Mesenteric fat pad (tissue), 1 donor: ENCODE measurements at places on chromosomes 7 and 10.

- DNase-seq = peak; percentile 89
Measured at GRCh38 chr7:18087026-18087686, 59.5 kb upstream of the PRPS1L1 start.

DNA sequence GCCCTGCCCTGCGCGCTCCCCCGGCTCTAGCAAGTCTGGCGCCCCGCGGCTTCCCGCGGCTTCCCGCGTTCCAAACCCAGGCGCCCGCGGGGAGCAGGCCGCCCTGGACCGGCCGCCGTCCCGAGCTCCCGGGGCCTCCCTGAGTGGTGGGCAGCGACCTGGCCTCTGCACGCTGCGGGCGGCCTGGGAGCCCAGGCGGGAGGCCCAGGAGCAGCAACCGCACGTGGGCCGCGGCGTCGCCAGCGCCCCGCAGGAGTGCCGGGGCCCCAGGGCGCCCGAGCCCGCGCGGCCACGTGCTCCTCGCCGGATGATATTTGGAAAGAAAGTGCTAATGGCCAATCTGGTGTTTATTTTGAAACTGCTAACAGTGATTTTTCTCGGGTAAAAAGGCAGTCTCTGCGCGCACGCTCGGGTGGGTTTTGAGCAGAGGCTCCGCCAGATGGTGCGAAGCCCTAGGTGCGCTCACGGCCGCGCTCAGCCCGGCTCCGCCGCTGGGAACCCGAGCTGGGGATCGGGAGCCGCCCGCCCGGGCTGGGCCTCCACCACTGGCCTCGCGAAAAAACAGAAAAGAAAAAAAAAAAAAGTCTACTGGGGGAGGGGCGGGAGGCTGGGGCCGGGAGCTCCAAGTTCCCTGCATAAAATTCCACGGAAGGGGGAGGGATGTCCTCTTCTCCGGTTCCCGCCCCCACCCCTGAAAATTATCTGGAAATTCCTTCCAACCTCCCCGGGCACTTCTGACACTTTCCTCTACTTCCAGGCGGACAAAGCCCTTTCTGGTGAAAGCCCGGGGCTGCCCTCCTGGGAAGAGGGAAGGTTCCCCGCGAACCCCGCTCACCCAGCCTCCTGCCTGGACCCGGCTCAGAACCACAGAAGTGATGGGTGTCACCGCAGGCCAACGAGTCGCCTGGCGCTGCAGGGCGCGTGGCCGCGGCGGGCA, 4.3 kb downstream of the EBF3 start:
- no peak for DNase-seq

DNA sequence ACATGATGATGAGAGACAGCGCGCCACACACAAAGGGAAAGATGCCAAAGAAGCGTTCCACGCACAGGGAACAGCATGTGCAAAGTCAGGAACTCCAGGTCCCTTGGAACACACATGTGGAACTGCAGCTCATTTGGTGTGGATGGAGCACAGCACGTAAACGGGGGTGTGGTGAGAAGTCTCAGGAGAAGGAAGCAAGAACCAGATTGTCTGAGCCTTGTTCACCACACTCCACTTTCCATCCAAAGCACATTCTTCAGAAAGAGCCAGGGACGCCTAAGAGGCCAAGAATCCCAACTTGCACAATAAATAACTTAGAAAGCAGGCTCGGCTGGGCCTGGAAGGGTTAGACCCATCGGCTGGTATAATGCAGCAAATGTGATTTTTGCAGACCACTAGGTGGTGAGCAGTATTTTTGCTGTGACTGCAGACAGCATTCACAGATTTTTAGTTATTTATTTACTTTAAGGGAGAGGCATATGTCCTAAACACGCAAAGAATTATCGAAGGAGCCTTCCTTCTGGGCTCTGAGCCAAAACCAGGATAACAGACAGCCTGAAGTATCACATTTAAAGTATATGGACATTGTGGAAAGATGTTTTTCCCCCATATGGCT, 27.9 kb upstream of the ASCC1 start:
- DNase-seq = no peak

- DNase-seq = no peak
Measured at GRCh38 chr10:68408898-68409518, 1.9 kb upstream of the RUFY2 start.

DNA sequence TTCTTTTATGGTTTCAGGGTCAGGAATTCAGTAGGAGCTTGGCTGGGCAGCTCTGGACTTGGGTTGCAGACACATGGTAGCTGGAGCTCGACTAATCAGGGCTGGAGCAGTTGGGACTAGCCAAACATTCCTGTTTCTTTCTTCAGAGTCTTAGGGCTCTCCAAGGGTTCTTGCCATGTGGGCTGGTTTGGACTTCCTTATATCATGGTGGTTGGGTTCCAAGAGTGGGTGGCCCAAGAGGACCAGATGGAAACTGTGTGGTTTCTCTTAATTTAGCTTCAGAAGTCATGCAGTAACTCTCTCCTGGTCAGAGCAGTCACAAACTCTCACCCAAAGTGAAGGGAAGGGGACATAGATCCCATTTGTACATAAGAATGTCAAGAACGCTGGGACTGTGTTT, 270.1 kb upstream of the FZD1 start:
- no peak for DNase-seq

- peak; percentile 87 for DNase-seq
Measured at GRCh38 chr10:79047875-79048638, 20.7 kb upstream of the ZMIZ1 start.

DNA sequence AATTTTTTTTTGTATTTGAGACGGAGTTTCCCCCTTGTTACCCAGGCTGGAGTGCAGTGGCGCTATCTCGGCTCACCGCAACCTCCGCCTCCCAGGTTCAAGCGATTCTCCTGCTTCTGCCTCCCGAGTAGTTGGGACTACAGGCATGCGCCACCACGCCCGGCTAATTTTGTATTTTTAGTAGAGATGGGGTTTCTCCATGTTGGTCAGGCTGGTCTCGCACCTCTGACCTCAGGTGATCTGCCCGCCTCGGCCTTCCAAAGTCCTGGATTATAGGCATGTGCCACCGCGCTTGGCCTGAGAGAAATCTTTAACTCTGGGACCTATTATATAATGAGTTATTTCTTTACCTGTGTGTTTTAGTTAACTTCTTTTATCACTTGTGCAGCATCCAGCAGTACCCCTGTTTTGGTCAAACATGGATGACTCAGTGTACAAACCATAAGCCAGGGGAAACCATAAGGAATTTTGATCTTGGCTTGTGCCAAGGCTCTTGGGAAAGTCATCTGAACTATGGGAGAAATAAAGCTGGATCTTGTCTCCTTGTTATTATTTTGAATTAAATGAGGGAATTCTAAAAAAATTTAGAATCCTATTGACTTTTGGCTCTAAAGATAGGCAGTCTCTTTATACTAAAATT, 23.6 kb upstream of the ZRANB1 start:
- peak; percentile 49 for DNase-seq

- no peak for DNase-seq
Measured at GRCh38 chr7:141649865-141650634, 51.9 kb downstream of the DENND11 start.

- DNase-seq = no peak
Measured at GRCh38 chr10:36679554-36679953, 445.8 kb upstream of the ANKRD30A start.

DNA sequence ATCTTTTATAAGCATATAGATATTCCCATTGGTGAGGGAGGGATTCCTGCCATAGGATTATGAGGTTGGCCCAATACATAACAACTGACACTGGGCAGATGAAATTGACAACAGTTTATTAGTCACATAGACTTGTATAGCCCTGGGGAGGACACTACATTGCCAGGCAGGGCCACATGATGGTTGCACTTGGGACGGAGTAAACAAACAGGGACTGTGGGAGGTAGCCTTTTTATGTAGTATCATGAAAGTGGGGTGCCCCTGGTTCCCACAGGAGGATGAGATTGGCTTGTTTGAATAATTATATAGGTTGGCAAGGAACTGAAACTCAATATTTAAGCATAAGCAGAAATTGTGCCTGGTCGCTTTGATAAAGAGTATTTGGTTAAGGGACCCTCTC, 23.5 kb downstream of the TRIM24 start:
- no peak for DNase-seq

- no peak for DNase-seq
Measured at GRCh38 chr10:129964611-129965424, 744 bp upstream of the EBF3 start.

GRCh38 chr10:64261676-64262075, 740.5 kb downstream of the REEP3 start:
- DNase-seq = no peak

GRCh38 chr7:24540956-24541355, 32.3 kb upstream of the PALS2 start:
- DNase-seq = no peak

DNA sequence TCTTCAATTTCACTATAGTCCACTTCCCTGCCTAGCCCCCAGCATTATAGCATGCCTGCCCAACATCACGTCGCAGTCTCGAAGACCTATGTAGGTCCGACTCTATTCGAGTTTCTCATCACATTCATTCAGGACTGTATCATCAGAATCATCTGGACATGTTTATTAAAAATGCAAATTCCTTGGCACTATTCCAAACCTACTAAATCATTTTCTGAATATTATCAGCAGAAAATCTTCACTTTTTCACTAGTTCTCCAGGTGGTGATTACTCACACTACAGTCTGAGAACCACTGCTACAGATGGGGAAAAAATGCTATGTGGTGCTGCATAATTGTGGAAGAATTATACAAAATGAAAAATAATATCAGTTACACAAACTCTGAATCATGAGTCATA, 29.3 kb upstream of the ETV1 start:
- no peak for DNase-seq

- no peak for DNase-seq
Measured at GRCh38 chr10:32332299-32332750, 14.6 kb downstream of the EPC1 start.

DNA sequence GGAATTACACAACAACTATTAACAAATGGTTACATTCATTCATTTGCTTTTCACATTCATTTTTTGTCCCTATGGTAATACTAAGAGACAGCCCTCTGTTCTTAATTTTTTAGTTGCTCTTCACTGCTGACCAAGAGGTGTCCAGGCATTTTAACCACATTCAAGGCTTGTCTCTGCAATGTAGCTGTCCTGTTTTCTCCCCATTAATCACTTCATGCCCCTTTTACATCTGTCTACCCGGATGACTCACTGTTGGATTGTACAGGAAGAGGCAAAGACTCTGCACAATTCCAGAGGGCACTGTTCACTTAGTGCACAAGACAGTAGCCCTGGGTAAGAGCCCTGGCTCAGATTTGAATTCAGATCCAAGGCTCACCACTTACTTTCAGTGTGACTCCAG, 168.5 kb downstream of the NOC3L start:
- no peak for DNase-seq

GRCh38 chr10:47346581-47347302, 1.4 kb upstream of the RBP3 start:
- peak; percentile 81 for DNase-seq

DNA sequence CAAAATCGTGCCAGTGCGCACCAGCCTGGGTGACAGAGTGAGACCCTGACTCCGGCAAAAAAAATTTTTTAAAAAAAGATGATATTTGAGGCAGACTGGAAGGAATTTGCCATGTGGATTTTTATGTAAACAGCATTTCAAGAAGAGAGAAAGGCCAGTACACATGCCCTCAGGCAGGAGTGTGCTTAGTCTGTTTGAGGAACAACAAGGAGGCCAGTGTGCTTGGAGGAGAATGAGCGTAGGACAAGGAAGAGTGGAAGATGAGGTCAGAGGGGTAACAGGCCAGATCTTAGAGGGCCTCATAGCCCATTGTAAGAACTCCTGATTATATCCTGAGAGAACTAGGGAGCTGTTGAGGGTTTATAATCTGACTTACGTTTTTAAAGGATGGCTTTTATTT, 17.2 kb upstream of the STRIP2 start:
- DNase-seq = no peak

GRCh38 chr10:1615186-1615954, 122.0 kb downstream of the ADARB2 start:
- no peak for DNase-seq

GRCh38 chr7:16649196-16649595, 3.2 kb downstream of the BZW2 start:
- no peak for DNase-seq

- no peak for DNase-seq
Measured at GRCh38 chr10:29774475-29774874, 139.7 kb upstream of the SVIL start.

- no peak for DNase-seq
Measured at GRCh38 chr7:10770176-10770575, 203.5 kb upstream of the PHF14 start.

DNA sequence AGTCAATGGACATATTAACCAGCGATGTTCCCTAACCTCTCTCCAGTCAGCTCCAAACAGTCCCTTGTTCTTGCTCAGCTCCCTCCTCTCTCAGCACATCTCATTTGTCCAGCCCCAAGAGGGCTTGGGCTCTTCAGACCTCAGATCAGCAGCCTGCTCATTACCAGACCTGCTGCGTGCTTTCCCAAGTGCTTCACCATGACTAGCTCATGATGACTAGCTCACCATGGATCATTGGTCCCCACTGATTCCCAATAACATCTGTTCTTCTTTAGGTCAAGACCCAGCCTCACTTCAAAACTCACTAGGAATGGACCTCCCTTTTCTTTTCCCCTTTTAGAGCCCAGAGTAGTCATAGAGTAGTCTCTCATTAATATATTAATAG, 121.9 kb downstream of the SLC16A9 start:
- DNase-seq = no peak

DNA sequence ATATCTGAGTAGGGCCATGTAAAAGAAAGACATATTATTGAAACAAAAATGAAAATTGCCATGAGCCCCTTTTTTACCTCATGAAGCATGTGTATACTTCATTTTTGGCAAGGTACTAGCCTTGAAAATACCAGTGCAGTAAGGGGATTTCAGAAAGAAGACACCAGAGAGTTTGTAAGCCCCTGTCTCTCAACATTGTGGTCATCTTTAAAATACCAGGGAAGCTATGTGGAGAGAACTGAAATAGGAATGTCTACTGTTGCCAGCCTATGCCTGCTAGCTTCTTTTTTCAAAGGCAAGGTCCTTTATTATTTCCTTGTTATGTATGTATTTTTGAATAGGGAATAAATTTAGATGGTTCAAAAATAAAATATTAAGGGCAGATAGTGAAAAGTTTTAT, 57.8 kb downstream of the CASD1 start:
- DNase-seq = no peak

GRCh38 chr7:28055161-28055544, 125.4 kb downstream of the JAZF1 start:
- no peak for DNase-seq

GRCh38 chr10:6142644-6143043, 53.8 kb downstream of the RBM17 start:
- DNase-seq = no peak

- DNase-seq = no peak
Measured at GRCh38 chr10:11551916-11552602, 59.4 kb downstream of the USP6NL start.
